NCI-H1694 treated with DMSO at 0.1 percent for 48 hours (cell line): ENCODE measurements at places on chromosomes 6 and 20.

DNA sequence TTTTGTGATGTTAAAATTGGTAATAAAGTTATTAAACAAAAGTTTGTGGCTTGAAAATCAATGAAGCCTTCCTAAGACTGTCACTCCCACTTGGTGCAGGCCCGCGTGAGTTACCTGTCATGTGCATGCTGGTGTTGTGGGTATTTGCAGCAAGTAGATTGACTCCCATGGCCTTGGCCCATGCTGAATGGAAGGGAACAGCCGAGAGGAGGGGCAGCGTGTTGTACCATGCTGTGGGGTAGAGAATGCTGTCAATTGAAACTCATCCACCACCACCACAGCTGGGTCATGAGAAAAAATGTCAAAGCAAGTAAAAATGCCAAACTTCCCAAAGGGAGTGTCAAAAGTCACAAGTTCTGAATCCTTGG lies 12.7 kb upstream of the VNN1 start:
- no peak for DNase-seq

DNA sequence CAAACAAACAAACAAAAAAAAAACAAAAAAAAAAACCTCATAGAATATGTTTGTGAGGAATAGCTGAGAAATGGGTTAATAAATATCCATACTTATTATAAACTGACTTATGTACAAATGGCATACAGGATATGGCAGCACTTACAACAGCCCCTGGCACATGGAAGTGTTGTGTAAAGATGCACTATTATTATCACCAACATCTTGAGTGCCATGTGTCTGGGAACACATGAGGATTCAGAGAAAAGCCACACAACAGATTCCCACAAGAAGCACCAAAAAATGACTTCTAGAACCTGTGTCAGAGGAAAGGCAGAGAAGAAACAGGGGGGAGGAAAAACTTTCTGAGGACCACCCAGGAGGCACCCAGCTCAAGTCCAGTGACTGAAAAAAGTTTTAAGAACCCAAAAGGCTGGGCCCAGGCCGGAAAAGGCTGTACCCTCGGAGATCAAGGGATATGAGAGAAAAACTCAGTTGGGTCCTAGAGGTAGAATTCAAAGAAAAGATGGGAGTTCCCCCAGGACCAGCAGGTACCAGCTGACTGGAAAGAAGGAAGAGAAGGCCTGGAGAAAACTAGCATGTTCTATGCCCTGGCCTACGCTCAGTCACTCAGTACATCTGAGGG lies 9.4 kb upstream of the TAF8 start:
- no peak for DNase-seq

- DNase-seq, result no peak
Observed at GRCh38 chr20:38862226-38862625, 56.7 kb downstream of the PPP1R16B start.

- peak; percentile 42 for DNase-seq
Observed at GRCh38 chr20:53735536-53736050, 142.0 kb upstream of the ZNF217 start.

DNA sequence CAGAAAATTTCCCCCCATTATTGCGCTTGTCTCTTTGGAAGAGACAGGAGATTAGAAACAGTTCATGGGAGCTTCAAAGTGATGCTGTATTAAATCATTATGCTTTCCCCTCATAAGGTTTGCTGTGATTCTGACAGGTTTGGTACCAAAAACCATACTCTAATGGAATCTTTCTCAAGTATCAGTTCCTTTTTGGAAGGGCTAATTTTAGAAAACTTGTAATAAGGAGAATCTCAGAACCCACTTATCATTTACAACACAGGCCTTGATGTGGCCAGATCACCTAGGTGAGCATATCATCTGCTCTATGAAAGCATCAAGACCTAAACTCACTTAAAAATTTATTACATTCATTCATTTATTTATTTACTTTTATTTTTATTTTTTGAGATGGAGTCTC lies 51.2 kb downstream of the TP53INP2 start:
- DNase-seq, result no peak
